ENCODE measurements at places on chromosomes 12 and 14.

GRCh38 chr12:14834509-14834908, 8.8 kb downstream of the ART4 start:
- no peak for DNase-seq

DNA sequence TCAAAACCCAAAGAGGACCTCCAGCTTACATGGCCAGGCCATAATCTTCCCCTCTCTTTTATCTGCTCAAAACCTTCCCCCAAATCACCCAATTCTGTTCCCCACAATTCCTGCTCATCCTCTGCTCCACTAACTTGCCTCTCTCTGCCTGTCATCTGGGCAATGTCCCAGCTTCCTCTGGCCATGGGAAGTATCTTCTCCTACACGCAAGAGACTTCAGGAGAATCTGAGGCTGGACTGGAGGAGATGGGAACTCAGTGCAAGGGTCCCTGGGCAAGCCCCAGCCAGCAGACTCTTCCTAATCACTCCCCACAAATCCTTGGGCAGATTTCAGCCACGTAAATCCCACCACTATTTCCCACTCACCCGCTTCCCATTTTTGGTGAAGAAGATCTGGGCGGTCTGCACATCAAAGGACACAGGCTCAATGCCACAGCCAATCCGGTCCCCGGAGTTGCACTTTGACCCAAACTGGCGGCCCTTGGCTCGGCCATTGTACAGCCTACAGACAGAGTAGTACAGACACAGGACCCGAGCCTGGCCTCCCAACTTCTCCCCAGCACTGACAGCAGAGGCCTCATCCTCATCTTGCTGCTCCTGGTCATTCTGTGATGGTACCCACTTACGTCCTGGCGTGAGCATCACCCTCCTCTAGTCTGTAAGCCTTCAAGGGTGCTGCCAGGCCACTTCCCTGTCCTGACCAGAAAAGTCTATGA, 4.7 kb downstream of the SPRYD3 start:
- no peak for DNase-seq

DNA sequence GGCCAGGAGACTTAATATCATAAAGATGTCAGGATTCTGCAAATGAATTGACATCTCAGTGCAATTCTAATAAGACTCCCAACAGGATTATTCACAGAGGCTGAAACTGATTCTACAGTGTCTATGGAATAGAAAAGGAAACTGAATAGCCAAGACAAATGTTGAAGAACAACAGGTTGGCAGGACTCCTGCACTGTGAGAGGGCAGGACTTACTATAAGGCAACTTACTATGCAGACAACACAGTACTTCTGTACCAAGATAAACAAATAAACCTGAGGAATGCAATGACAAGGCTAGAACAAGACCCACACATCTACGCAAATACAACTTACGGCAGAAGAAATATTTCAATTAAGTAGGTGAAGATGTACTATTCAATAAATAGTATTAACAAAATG, 132.2 kb upstream of the FKBP4 start:
- no peak for DNase-seq

DNA sequence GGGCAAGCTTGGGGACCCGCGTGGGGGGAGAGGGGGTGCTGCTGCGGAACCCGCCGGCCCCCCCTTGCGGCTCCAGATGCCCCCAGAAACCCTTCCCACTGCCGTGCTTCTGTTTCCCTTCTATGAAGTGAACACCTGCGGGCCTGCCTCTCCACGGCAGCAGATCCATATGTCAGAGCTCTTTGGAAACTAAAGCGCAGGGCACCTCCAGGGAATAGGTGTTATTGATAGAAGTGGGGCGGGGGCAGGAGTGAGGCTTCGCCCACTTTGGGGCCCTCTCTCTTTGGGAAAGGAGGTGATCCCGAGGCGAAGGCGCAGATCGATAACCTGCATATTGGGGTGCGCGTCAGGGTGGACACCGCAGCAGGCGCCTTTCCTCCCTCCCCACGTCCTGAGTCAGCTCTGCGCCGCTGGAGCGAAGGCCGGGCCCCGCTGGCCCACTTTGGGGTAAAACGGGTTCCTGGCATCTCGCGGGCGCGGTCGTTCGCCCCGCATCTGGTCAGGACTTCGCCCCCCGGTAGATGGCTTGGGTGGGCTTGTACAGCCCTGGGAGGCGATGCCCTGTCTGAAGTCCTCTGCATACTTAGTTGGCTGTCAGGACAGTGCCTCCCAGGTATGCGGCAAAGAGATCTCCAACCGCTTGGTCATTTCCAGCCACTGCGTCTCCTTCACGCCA, 524 bp downstream of the KMT5A start:
- no peak for DNase-seq

DNA sequence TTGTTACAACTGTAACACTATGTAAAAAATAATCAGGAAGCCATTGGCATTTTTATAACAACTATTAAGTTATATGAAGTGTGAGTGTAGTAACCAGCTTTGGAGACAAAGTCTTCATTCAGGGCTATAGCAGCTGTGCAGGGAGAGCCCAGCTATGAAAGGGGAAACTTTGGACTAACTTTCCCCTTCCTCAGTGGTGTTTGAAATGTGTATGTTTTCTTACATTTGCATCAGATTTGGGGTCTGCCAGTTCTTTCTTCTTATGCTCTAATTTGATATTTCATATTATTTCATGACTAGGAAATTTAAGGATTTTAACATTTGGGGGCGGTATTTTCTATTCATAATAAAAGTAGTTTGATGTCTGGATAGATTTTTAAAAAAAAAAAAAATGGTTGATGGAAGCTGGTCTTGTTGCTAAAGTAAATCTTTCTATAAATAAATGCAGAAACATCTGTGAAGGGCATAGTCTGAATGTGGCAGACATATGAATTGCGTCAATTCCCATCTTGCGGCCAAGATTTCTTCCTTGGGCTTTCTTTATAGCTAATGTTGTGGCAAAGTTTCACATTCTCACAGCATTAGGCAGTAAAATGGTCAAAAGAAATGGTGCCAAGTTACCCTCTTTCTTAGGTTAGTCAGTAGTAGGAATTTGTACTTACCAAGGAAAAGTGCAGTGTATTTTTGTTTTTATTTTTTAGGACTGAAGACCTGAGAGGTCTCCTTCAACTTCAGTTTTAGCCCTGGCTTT, 35.6 kb downstream of the RASSF8 start:
- no peak for DNase-seq

DNA sequence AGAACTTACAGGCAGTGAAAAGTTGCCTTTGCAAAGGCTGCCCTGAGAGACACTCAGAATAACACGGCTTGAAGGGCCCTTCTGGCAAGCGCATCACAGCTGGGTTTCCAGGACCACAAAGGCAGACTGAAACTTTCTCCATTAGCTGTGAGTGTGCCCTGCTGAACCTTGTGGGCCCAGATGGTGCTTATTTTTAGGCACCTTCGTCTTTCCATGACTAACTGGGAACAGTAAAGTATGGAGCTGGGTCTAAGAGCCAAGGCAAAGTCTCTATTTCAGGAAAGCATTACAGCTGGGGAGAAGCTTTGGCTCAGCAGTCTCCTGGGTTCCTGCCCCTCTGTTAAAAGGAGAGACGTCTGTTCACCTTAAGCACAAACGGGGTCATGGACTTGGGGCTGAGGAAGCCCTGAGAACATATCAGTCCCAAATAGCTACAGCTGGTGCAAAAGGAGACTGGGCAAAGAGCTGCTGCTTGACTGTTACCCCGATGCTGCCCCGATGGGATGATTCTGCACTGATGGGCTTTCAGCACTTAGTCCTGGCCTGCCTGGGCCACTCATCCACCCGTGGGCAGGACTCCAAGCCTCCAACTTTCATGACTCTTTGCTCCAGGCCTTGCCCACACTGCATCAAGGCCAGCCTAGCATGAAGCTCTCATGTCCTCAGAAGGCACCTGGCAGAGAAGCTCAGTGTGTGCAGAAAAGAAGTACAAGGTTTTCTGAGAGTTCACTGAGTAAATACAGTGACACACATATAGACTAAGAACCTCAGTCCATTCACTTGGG, 248.3 kb downstream of the PHLDA1 start:
- no peak for DNase-seq

Measured in mesothelial cell of epicardium (in vitro differentiated cells).